ENCODE measurements at places on chromosomes 3 and 15. TPM values are rescaled to one million over a fixed set of nuclear protein-coding genes. Genes with fewer than 3 reads are reported as not detected.

Gene GPR62
- 0.08 TPM for polyA plus RNA-seq

Gene C3orf22
- polyA plus RNA-seq, result not detected

Gene TRIM42
- polyA plus RNA-seq, result not detected

Gene CAMK2N2
- not detected for polyA plus RNA-seq

Gene FOXL2NB
- not detected for polyA plus RNA-seq

Gene SH3GL3
- polyA plus RNA-seq, result not detected

Gene WDR82
- polyA plus RNA-seq, result 181 TPM

Gene MAP6D1
- not detected for polyA plus RNA-seq

Gene HYAL1
- polyA plus RNA-seq, result 0.12 TPM

GRCh38 chr15:69451951-69452691, 497 bp upstream of the RPLP1 start:
- no peaks in the 10 kb centered on the region for H3K27me3 ChIP-seq
- no peaks in the 10 kb centered on the region for H3K36me3 ChIP-seq
- peak overlapping the region; percentile 84 for H3K27ac ChIP-seq
- peaks cover 33% of the 10 kb centered on the region for H3K4me1 ChIP-seq
- no peak for DNase-seq

GRCh38 chr3:65408531-65409175, 630.1 kb downstream of the MAGI1 start:
- H3K4me1 ChIP-seq, result no peaks in the 10 kb centered on the region
- no peaks in the 10 kb centered on the region for H3K27me3 ChIP-seq
- no peak overlapping the region for H3K4me3 ChIP-seq
- no peak for DNase-seq
- no peaks in the 10 kb centered on the region for H3K36me3 ChIP-seq
- no peak overlapping the region for H3K27ac ChIP-seq

DNA sequence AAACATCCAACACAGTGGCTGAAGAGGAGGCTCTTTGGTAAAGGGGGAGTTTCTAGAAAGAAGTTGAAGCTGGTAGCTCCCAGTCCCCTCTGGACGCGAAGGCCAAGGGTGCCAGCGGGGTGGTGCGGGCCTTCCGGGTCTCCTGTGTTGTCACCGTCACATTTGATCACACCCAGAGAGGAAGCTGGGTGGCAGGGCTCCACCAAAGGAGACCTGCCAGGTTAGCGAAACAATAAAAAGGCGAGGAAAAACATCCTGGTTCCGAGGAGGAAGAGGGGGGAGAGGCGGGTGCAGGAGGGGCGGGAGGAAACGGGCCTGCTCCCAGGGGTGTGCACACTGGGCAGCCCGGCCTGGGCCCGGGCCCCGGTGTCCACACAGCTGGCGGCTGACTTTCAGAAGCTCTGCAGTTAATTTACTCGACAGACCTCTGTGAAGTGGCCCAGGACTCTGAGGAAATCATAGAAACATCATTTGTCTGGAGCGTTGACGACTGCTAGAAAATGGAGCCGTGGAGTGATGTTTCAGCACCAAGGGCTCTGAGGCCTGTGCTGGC, 12.1 kb downstream of the HEG1 start:
- no peak overlapping the region for H3K4me3 ChIP-seq
- H3K36me3 ChIP-seq, result no peaks in the 10 kb centered on the region
- H3K27me3 ChIP-seq, result no peaks in the 10 kb centered on the region

DNA sequence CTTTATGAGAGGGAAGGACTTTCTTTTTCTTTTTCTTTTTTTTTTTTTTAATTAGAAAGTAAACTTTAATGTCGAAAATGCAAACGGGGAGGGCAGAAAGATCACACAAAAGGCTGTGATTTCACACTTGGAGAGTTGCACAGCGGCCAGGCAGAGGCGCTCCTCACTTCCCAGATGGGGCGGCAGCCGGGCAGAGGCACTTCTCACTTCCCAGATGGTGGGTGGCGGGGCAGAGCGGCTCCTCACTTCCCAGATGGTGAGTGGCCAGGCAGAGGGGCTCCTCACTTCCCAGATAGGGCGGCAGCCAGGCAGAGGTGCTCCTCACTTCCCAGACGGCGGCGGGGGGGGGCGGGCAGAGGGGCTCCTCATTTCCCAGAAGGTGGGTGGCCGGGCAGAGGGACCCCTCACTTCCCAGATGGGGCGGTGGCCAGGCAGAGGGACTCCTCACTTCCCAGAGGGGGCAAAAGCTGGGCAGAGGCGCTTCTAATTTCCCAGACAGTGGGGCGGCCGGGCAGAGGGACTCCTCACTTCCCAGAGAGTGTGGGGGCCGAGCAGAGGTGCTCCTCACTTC, 88.6 kb downstream of the ATP2B2 start:
- no peak overlapping the region for H3K4me3 ChIP-seq
- H3K36me3 ChIP-seq, result no peaks in the 10 kb centered on the region
- no peaks in the 10 kb centered on the region for H3K4me1 ChIP-seq
- H3K27me3 ChIP-seq, result no peaks in the 10 kb centered on the region
- no peak for DNase-seq

DNA sequence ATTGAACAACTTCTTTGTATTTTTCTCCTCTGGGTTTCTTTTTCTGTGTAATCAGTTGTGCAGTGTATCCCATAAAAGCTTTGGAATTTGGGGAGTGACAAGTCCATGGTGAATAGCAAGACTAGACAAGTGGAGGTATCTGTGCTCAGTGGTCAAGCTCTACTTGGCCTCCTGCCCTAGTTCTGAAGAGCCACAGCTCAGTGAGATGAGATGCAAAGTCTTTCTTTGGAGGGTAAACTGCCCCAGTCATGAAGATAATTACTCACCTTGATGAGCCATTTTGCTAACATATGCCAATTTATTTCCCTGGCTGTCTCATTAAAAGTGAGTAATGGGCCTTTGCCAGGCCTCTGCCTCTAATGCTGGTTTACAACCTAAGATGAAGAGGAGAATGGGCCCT, 271.2 kb upstream of the TRIM42 start:
- H3K36me3 ChIP-seq, result no peaks in the 10 kb centered on the region
- no peak overlapping the region for H3K4me3 ChIP-seq
- DNase-seq, result no peak
- H3K27me3 ChIP-seq, result no peaks in the 10 kb centered on the region
- H3K27ac ChIP-seq, result no peak overlapping the region
- no peaks in the 10 kb centered on the region for H3K4me1 ChIP-seq

DNA sequence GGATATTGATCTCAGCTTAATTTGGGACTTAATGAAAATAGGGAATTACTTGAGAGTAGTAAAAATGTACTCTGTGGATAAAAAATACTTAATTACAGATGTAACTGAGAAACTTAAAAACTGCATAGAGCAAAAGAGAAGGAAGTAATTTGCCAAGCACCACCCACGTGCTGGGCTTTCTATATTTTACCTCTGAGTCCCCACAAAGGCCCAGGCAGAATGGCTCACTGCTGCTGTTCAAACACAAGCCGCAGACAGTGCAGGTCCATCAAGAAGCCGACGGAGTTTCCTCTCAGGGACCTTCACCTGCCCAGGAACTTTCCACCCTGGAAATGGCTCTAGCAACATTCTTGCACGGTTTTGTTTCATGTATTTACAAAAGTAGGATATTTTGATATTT, 77.2 kb upstream of the TRPM1 start:
- no peaks in the 10 kb centered on the region for H3K36me3 ChIP-seq
- H3K27ac ChIP-seq, result no peak overlapping the region
- H3K27me3 ChIP-seq, result no peaks in the 10 kb centered on the region
- H3K4me3 ChIP-seq, result no peak overlapping the region
- peaks cover 3% of the 10 kb centered on the region for H3K4me1 ChIP-seq

GRCh38 chr3:32592696-32593353, 22.2 kb upstream of the DYNC1LI1 start:
- H3K27ac ChIP-seq, result no peak overlapping the region
- no peak for DNase-seq
- H3K27me3 ChIP-seq, result no peaks in the 10 kb centered on the region
- H3K4me3 ChIP-seq, result no peak overlapping the region
- no peaks in the 10 kb centered on the region for H3K4me1 ChIP-seq

GRCh38 chr15:60906146-60906674, 322.9 kb downstream of the RORA start:
- H3K36me3 ChIP-seq, result no peaks in the 10 kb centered on the region
- no peaks in the 10 kb centered on the region for H3K4me1 ChIP-seq
- H3K27me3 ChIP-seq, result no peaks in the 10 kb centered on the region

DNA sequence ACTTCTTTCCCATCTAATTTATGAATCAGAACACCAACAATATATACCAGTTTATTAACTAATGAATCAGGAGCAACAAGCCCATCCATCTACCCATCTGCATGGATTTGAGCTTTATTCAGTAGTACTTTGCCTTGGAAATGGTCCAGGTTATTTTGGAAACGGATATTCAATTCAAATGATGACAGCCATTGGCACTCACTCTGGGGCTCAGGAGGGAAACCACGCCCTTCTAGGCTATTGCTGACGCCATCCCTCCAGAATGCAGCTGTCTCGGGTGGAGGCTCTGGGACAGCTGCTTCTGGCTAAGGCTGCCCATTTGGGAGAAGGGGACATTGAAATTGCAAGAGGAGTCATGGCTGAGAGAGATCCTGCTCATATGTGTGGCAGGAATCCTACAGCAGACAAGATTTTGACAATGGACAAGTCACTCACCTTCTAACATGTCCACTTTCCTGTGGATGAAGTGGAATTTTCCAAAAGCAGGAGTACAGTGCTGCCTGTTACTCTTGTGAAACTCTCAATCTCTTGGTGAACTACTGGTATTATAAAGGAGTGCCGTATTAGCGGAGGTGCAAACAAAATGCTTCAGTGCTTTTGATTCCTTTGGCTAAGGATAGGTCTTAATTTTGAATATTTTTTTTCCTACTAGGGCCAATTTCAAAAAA, 29.3 kb upstream of the TRAK1 start:
- H3K4me3 ChIP-seq, result no peak overlapping the region
- H3K27me3 ChIP-seq, result no peaks in the 10 kb centered on the region
- H3K36me3 ChIP-seq, result no peaks in the 10 kb centered on the region
- no peak for DNase-seq

DNA sequence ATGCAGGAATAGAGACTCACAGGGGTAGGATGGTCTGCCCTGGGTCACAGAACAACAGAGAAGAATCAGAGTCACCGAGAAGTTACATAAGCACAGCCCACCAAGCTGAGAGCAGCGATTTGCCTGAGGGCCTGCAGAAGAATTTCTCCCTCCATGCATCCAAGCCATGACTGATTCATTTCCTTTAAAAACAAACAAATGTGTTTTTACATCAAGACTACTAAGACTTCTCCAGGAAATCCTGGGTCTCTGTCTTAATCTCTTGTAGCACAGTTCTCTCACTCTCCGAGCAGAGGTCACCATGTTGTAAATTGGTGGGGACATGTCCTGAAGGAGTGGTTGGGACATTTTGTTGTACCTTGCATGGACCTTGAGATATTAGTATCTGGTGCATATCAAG, 159.8 kb downstream of the THSD4 start:
- no peak for DNase-seq
- no peak overlapping the region for H3K27ac ChIP-seq
- H3K4me3 ChIP-seq, result no peak overlapping the region
- H3K36me3 ChIP-seq, result no peaks in the 10 kb centered on the region
- H3K4me1 ChIP-seq, result no peaks in the 10 kb centered on the region

- H3K4me1 ChIP-seq, result no peaks in the 10 kb centered on the region
- H3K27me3 ChIP-seq, result no peaks in the 10 kb centered on the region
- DNase-seq, result no peak
- H3K4me3 ChIP-seq, result no peak overlapping the region
- H3K27ac ChIP-seq, result no peak overlapping the region
Measured at GRCh38 chr3:186608624-186609215, 4.1 kb upstream of the AHSG start.

GRCh38 chr3:143475981-143476380, 356.4 kb downstream of the CHST2 start:
- H3K4me3 ChIP-seq, result no peak overlapping the region
- no peaks in the 10 kb centered on the region for H3K27me3 ChIP-seq
- DNase-seq, result no peak
- no peak overlapping the region for H3K27ac ChIP-seq
- H3K36me3 ChIP-seq, result no peaks in the 10 kb centered on the region

DNA sequence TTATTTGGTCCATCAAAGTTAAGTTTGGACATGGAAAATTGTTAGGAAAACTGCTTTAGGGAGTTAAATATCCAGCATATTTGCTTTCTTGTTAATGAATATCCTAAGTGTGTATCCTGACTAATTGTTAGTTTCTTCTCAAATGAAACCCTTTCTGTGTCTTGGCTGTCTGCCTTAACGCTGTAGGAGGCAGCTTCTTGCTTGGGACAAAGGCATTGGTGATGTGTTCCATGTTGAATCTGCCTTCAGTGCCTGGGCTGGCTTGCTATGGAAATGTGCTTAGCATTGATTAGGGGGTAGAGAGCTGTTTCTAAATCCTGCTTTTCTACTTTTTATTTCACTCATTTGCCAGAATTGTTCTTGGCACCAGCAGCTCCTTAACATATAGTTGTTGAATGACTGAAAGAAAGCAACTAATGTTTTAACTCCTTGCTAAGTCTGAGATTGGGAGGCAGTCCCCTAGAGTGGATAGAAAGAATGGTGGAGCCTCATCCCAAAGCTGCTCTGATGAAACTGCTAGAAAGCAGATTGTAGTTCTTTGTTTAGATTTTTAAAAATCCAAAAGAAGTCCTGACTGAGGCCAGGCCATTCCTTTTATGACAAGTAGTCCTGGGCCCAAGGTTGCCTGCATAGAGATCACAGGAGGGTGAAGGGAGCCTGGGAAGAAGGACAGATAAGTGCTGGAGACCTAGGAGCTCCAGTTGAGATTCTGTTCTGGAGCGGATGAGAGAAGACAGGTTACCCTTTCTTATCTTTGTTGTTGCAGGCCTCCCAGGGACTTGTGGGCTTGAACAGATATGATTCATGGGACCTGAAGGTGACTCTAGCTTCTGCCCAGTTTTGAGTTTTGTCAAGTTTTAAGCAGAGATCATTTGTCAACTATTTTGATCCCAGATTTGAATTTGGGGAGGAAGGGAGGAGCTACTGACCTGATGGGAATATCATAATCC, 39.3 kb downstream of the OXNAD1 start:
- no peak for DNase-seq
- H3K4me1 ChIP-seq, result peaks cover 94% of the 10 kb centered on the region
- H3K27ac ChIP-seq, result peak overlapping the region; percentile 66
- peak overlapping the region; percentile 43 for H3K4me3 ChIP-seq
- H3K36me3 ChIP-seq, result peaks cover 29% of the 10 kb centered on the region
- H3K27me3 ChIP-seq, result no peaks in the 10 kb centered on the region
